ENCODE measurements at places on chromosomes 4 and X. TPM values are rescaled to one million over a fixed set of nuclear protein-coding genes. Genes with fewer than 3 reads are reported as not detected.

GRCh38 chr4:95693594-95693993 lies 144.8 kb upstream of the UNC5C start:
- DNase-seq = no peak

DNA sequence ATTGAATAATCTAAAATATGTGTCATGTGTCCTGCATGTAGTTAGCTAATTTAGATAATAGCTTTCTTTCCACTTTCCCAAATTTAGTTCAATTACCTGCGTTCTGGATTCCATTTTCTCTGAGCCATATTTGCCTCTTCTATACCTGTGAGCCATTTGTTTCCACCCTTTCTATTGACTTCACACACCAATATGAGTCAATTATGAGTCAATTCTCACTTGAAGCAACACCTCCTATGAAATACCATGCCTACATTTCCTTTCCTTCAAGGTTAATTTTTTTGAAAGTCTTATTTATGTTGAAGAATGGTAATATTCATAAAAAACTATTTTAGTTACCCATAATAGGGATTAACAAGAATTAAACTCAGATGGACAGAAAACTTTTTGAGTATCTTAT lies 25.8 kb downstream of the NPY2R start:
- no peak for DNase-seq

DNA sequence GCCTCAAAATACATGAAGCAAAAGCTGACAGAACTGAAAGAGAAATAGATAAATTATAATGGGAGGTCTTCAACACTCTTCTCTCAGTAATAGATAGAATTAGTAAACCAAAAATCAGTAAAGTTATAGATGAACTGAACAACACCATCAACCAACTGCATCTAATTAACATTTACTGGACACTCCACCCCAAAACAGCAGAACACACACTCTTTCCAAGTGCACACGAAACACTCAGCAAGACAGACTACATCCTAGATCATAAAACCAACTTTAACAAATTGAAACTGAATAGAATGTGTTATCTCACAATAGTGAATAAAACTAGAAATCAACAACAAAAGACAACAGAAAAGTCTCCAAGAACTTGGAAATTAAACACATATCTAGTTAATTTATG lies 25.1 kb upstream of the TCEAL4 start:
- no peak for DNase-seq

DNA sequence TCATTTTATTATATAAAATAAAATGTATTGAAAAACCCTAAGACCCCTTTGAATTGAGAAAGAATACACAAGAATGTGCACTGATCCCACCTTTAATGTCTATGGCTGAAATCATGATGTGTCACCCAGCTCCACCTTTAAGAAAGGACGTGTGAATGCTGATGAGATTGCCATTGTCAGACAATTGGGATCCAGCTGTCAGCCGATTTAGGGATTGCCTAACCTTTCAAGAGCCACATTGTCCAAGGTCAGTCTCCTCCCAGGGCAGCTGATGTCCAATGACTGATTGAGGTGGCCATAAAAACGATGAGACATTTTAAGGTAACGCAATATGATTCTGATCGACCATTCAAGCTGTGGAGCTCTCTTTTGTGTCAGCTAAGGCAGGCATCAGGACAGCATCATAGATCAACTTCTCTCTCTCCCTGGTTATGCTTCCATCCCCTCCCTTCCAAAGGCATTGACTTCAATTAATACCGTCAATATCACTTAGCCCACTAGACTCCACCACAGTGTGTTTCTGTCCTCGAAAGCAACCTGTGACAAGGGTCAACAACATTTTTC lies 1676.4 kb downstream of the PCDH7 start:
- no peak for DNase-seq

- DNase-seq = no peak
These were observed 263.3 kb upstream of the GPRIN3 start for GRCh38 chr4:89570931-89571330.

DNA sequence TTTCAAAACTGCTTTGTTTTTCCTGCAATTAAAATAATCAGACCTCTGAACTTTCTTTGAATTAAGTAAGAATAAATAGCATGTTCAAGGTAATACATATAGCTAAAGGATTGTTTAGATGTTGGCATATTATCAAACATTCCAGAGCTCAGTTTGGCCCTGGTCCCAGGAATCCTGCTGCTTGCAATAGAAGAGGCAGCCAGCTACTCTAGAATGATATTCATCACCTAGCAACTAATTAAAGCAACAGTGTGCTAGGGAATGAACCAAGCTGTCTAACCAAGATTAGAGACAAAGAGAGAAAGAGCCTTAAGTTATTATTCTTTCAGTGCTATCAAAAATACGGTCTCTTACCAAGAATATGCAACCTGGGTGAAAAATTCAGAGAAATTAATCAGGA lies 460.9 kb downstream of the GABRG1 start:
- DNase-seq = no peak

- DNase-seq = no peak
These were observed 113.0 kb upstream of the LNX1 start for GRCh38 chr4:53704329-53704728.

- no peak for DNase-seq
These were observed 1.1 kb downstream of the XIAP start for GRCh38 chrX:123860983-123861382.

- no peak for DNase-seq
These were observed 30.9 kb upstream of the HHIP start for GRCh38 chr4:144614850-144615585.

DNA sequence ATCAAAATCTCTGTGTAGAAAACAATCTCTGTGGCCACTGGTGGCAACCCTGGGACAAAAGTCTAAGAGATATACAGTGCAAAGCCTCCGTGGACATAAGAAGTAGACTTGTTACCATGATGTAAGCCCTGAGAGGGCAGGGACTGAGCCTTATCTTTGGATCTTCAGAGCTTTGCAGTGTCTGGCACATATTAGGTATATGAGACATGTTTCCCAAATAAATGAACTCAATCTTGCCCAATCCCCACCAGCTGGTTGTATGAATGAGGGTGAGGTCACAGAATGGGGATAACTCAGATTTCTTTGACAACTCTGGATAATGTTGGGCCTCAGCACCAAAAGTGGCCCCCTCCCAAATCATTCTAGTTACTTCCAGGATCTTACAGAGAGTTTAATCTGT lies 511.4 kb upstream of the DIPK2B start:
- DNase-seq = no peak

- no peak for DNase-seq
These were observed 121.8 kb upstream of the C1GALT1C1 start for GRCh38 chrX:120751683-120752082.

DNA sequence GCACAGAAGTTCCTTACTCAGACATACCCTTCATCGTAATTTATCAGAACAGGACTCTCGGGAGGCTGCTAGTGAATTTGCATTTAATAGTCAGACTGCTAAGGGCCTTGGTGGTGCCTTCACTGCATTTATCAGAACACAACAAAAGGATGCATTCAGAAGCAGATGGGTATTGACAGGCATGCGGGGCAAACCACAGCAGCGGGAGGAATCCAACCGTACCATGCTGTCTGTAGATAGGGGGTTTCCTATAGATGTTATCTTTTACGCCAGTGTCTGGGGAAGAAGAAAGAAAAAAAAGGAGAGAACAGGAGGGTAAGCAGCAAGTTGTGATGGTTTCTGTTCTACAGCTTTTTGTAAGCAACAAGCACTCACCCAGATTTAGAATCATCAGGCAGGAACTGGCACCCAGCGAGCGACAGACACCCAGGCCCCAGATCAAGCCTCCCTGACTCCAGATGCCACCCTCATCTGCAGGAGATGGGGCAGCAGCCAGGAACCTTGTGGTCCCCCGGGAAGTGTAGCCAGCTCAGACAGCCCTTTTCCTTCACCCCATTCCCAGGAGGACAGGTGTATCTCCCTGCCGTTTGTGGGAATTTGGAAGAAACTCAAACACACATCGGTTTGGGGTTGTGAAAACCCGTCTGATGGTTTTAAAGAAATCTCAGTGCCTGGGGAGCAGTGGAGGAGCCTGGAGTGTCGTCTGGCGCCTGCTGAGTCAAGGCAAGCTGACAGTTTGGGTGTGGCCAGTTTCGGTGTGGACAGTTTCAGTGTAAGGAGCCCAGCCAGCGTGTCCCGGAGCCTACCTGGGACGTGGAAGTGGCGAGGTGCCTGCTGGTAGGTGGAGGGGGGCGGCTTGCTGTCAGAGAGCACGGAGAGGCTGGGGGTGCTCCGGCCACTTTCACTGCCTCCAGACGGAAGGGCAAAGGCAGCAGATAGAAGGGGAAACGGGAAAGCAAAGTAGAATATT lies 80.0 kb upstream of the AFAP1 start:
- no peak for DNase-seq

DNA sequence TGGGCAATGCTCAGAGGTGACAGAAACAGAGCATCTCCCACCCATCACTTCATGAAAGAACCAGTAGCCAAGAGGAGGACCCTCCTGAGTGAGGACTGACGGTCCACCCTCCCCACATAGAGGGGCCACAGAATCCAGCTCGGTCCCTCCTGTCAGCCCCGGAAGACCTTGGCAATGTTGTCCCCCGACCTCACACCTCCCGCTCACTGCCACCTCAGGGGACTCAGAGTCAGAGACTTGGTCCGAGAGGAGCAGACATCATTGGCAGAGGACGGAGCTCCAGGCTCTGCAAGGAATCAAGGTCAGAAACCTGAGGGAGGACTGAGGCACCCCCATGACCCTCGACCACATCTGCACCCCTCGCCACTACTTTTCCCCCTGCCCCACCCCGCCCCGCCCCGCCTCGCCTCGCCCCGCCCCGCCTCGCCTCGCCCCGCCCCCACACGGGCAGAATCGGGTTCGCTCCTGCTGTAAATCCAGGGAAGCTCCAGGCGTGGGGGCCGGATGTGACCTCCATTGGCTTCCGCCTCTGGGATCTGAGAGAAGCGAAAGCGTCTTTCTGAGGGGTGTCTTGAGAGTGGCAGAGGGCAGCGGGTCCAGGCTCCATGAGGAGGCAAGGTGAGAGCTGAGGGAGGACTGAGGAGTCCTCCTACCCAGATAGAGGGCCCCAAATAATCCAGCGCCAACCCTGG lies at the start of gene MAGEA11:
Gene MAGEA11, plus strand, starts transcription at position 516 of the 692 bp plus-strand sequence. CDS start 1,100 bp downstream, outside the sequence.
- DNase-seq = no peak

DNA sequence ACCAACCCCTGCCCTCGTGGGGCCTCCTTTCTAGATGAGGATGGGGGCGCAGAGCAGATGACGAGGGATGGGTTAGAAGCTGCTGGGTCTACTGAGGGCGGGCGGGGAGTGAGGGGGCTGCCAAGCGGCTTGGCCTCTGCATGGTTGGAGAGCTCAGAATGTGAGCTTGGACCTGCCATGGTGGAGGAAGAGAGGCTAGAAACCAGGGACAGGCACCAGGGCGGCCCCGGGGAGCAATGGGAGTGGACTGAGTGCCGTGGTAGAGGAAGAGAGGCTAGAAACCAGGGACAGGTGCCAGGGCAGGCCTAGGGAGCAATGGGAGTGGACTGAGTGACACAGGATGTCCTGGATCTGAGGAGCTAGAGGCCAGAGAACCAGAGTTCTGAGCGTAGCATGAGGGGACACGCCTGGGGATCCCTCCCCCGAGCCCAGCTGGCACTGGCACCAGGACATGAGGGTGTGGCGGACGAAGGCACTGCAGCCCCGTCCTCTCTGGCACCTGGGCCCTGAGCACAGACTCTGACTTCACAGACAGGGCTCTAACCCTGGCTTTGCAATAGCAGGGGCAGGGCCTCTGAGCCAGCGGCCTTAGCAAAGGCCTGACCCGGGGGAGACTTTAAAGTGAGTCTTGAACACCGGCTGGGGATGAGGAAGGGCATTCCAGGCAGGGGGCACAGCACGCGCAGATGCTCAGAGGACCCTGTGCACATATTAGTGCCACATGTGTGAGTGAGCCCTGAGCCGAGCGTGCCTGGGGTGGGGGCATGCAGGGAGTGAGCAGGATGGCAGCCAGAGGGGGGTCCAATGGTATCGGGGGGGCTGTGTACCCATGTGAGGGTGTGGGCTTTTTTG lies 214.0 kb upstream of the PSAPL1 start:
- DNase-seq = no peak

GRCh38 chr4:142721187-142721586 lies 124.9 kb downstream of the INPP4B start:
- DNase-seq = no peak

DNA sequence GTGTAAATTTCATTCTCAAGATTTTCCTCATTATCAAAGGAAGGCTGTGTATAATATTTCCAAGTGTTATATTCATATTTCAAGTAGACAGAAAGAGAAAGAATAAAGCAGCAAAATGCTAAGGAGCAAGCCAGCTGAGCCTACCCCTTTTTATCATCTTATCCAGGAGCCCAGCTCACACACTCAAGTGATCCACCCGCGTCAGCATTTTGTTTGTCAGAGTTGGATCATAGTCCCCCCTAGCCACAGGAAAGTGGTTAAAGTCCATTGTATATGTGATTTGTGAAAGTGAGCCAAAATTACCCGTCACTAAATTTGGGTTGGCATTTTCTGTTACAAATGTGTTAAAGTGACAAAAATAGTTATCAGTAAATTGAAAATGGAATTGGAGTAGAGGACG lies 289.3 kb upstream of the CTSO start:
- DNase-seq = no peak

DNA sequence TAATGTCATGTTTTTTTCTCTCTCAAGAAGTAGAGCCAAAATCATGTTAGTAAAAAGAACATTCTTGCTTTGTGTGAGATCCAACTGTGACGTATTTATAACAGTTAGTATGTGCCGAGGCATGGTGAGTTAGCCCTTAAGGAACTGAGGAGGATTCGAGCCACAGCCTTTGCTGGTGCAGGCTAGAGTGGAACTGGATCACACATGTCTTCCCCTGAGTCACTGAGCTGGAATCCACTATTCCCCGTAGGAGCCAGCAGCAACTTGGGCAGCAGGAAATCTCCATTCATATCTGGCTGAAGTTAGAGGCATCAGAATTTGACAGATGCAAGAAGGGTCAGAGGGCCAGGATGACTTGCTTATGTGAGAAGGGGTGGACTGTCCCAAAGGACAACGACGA lies 144.6 kb upstream of the KIT start:
- no peak for DNase-seq

DNA sequence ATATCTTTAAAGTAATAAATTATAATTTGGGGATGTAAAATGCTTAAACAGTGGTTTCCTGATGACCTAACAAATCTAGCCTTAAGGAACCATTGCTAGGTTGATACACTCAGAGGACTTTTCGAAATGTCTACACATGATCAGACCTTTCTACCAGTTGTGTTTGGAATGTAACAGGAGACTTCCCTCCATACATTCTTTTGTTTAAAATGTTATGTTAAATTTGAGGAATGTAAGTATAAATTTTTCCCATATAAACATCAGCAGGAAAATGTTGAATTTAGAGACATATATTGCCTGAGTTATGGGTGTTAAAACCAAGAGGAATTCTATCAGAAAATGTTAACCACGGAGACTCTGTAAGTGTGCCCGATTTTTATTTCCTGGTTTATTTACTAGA lies 190.6 kb upstream of the SPRY1 start:
- no peak for DNase-seq

- DNase-seq = no peak
These were observed 191.2 kb downstream of the FRMPD4 start for GRCh38 chrX:12329476-12329875.

GRCh38 chrX:155086202-155086840 lies 15.0 kb downstream of the BRCC3 start:
- DNase-seq = peak; percentile 47

Gene TEX13B
- not detected for total RNA-seq

Gene MAGEC1
- total RNA-seq = not detected

Gene HSFX4
- not detected for total RNA-seq

Gene ANXA10
- 32.0 TPM for total RNA-seq

Gene HTT-AS
- not detected for total RNA-seq

Gene IL9R
- total RNA-seq = not detected

Gene GRIA3
- 3.1 TPM for total RNA-seq

Gene PNCK
- not detected for total RNA-seq

Gene CLGN
- total RNA-seq = 0.50 TPM

Gene LRP2BP
- 0.23 TPM for total RNA-seq
